ENCODE measurements at places on chromosomes 7 and 10. TPM values are rescaled to one million over a fixed set of nuclear protein-coding genes. Genes with fewer than 3 reads are reported as not detected.

CLDN4 gene
- 0.10 TPM for total RNA-seq

MINPP1 gene
- 6.4 TPM for total RNA-seq

KIF20B gene
- 52.7 TPM for total RNA-seq

CREM gene
- 147 TPM for total RNA-seq

KCP gene
- total RNA-seq: 0.16 TPM

CDK14 gene
- total RNA-seq: 0.05 TPM

ADGRA1 gene
- total RNA-seq: not detected

EFCAB10 gene
- total RNA-seq: not detected

TFR2 gene
- 19.1 TPM for total RNA-seq

LBX1 gene
- total RNA-seq: not detected

C10orf71 gene
- total RNA-seq: not detected

PNLIP gene
- total RNA-seq: not detected
